Esophagus muscularis mucosa (tissue), 4 donors: ENCODE measurements at places on chromosomes 16 and 17.

DNA sequence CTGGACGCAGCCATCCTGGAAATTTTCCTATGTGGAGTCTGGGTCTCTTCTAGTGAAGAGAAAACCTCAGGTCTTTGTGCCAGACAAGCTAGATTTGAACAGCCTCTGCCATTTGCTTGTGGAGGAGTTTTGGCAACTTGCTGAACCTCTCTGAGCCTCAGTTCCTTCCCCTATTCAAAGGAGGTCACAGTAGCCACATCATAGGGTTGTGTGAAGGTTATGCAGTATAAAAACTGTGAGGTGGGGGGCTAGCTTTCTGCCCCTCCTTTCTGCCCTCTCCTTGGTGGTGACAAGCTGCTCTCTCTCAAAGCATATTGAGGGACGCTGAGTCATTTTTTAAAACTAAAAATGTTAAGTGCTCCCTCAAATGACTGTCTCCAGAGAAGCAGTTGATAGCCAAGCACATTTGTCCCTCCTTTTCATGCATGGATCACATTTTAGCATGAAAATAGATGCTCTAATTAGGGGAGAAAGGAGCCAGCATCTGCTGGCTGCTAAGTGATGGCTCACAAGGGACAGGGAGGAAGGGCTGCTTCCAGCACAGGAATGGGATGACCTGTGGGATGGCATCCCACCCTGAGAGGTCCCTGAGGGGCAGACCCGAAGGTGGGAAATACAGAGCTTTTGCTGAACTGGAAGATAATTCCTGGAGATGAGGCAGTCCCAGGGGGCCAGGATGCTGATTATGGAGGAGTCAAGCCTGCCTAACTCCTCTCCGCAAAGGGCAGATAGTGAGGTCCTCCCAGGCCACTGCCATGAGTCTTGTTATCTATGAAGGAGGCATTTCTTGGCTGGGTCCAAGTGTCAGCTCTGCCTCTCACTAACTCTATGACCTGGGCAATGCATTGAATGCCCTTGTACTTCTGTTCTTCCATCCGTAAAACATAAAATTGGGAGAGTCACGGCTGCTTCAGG, 218.8 kb downstream of the RAB11FIP4 start:
- no peak for DNase-seq

DNA sequence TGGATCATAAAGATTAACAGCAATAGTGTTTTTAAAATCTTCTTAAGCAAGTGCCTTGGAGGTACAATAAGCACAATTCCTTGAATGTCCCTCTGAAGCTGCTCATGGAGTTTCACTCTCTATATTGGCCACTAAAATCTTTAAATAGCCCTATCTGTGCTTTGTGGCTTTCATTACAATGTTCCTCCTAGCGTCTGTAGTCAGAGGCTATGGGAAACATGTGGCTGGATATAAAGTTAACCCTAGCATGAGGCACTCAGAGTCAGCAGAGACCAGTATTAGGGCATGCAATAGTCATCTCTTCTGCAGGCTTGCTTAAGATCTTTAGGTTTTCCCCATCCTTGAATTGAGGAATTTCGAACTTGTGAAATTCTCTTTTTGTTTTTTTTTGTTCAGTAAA, 668.2 kb downstream of the CDH11 start:
- DNase-seq: no peak

- no peak for DNase-seq
These were observed 21.4 kb downstream of the RPS6KB1 start for GRCh38 chr17:59914274-59914854.

DNA sequence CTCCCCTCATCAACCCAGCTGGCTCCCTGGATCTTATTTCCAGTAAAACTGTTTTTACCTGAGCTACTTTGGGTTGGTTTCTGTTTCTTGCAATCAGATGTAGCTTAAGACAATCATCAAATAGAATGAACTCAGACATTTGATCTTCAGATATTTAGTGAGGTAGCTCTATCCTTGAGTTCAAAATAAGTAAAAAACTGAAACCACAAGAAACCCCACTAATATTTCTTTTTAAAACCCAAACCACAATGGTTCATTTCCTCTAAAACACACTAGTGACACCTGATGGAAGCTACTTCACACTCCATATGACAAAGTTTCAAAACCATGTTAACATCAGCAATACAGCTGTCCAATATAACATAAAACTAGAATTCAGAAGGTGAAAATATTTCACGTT, 37.8 kb downstream of the CACNG1 start:
- DNase-seq: no peak

DNA sequence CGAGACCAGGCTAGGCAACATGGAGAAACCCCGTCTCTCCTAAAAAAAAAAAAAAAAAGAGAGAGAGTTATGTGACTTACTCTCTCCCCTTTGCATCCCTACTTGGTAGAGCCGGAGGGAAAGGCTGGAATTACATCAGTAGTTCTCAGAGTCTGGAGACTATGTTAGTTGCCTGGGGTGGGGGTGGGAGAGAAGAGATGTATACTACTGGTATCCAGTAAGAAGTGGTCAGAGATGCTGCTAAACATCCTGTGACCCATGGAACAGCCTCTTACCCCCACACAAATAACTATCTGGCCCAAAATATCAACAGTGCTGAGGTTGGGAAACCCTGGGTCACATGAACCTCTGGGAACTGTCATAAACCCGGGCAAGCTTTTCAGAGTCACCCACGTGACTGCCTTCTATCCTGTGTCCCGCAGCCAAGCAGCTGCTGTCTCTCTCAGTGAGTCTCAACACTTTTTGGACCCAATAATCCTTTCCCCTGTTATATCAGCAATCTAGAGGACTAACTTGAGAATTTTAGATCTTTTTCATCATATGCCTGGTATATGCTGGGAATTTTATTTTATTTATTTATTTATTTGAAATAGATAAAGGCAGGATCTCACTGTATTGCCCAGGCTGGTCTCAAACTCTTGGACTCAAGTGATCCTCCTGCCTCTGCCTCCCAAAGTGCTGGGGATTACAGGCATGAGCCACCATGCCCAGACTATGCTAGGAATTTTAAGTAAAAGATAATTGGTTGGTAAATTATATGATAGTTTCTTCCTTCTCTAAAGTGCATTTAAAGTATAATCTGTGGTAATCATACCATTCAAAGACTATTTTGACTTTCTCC, 8.7 kb downstream of the EIF1 start:
- peak; percentile 94 for DNase-seq

DNA sequence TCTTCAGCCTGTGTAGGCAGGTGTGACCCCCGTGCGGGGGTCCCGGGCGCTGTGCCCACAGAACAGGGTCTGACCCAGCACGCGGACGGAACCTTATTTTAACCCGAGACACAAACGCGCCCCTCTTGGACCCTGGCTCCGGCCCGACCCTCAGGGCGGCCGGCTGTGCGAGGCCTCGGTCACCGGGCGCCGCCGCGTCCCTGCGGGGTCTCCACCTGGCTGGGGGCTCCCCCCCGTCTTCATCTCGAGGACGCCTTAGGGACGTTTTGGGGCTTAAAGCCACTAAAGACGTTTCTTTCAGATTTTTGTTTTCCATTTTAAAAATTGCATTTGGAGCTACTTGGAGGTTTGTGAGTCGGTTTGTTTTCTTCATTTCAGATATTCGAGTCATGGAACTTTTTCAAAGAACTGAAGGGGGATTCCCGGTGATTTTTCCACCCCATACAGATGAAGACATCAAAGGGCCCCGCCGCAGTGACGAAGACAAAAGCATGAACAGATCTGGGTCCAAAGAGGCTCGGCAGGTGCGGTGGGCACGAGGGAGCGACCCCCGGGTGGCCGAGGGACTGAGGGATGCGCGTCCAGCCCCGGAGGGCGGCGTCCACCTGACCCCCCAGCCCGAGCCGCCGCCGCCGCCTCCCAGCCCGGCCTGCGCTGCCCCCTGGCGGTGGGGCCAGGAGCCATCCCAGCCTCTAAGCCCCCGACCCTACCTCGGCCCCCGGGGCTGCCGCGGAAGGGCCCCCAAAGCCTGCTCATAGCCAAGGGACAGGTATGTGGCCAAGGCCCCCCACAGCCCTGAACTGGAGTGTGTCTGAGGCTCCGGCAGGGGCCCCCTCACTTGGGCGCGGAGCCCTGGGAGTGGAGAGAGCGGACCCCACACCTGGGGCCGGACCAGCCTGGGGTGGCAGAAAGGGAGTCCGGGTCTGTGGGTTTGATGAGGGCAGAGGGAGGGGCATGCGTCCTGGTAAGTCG, 3.8 kb upstream of the CD7 start:
- no peak for DNase-seq

DNA sequence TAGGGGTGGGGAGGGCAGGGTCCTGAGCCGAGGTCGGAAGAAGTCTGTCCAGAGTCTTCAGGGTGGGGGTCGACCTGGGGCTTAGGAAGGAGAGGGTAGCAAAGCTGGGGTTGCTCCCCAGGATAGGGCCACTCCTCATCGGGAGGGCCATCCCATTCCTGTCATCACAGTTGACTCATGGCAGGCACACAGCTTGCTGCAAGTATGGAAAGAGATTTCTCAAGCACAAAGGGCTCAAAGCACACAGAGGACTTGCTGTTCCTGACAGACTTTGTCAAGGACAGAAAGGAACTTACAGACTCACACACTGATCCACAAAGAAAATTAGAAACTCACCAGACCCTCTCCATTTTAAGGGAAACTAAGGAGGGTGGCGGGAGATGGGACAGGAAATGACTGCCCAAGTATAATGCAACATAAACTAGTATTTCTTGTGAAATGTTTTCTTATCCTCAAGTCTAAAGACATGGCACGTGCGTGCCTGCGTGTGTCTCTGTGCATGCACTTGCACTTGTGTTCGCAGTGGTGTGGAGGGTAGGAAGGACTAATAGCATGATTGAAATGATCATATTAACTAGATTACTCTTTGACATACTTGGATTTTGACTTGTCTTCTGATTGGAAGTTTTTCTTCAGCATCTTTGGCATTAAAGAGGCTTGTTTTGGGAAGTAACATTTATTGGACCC, 2.4 kb downstream of the AOC2 start:
- DNase-seq: no peak

DNA sequence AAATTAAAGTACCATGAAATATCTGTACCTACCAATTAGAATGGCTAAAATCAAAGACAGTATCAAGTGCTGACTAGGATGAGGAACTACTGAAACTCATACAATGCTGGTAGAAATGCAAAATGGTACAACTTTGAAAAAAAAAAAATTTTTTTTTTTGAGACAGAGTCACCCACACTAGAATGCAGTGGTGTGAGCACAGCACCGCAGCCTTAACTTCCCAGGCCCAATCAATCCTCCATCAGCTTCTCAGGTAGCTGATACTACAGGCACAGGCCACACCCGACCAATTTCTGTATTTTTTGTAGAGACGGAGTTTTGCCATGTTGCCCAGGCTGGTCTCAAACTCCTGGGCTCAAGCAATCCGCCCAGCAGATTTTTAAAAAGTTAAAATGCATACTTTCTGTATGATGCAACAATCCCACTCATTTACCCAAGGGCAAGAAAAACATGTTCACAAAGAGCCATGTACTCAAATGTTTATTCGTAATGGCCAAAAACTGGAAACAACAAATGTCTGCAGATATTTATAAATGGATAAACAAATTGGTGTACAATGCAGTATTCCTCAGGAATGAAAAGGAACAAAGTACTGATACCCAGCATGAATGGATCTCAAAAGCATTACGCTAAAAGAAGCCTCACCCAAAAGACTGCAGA, 8.7 kb downstream of the SMURF2 start:
- DNase-seq: no peak

DNA sequence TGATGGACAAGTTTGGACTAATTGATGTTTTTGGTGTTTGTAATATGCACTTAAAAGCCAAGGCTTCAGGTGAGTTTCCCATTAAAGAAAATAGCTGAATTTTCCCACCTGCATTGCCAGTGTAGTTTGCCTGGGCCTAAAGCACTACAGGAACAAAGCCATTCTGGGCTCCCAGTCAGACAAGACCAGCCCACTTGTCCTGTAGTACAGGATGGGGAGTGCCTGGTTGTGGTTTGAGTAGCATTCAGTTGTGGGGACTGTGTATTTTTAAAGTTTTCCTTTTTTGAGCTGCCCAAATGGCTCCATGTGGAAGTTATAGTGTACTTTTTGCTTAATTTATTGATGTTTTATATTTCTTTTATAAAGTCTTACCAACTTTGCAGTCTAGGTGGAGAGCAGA, 91.7 kb downstream of the TANGO6 start:
- no peak for DNase-seq

GRCh38 chr16:1068451-1068850, 4.1 kb upstream of the SSTR5 start:
- DNase-seq: no peak

GRCh38 chr17:34252444-34253138, 2.5 kb upstream of the CCL2 start:
- DNase-seq: peak; percentile 99

GRCh38 chr16:7140899-7141298, 191.7 kb upstream of the RBFOX1 start:
- DNase-seq: no peak

DNA sequence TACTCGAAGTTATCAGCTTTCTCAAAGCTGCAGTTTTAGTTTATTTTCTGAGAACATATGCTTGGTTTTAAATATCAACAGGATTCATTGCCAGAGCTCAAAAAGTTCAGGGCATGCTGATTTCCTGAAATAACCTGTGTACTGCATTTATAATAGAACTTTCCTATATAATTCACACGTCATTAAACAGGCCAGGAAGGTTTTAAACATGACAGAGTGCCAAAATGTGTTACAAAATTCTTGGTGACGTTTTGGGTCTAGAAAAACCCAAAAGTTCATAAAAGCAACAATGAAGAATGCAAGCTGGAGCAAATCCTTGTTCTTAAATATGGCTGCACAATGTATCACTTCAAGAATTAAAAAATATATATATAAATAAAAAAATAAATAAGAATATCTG, 1139.1 kb downstream of the CDH11 start:
- DNase-seq: no peak

- no peak for DNase-seq
These were observed 2.1 kb downstream of the RPL23 start for GRCh38 chr17:38851434-38851833.

- DNase-seq: no peak
These were observed 25.2 kb downstream of the KLHL36 start for GRCh38 chr16:84673561-84673960.

DNA sequence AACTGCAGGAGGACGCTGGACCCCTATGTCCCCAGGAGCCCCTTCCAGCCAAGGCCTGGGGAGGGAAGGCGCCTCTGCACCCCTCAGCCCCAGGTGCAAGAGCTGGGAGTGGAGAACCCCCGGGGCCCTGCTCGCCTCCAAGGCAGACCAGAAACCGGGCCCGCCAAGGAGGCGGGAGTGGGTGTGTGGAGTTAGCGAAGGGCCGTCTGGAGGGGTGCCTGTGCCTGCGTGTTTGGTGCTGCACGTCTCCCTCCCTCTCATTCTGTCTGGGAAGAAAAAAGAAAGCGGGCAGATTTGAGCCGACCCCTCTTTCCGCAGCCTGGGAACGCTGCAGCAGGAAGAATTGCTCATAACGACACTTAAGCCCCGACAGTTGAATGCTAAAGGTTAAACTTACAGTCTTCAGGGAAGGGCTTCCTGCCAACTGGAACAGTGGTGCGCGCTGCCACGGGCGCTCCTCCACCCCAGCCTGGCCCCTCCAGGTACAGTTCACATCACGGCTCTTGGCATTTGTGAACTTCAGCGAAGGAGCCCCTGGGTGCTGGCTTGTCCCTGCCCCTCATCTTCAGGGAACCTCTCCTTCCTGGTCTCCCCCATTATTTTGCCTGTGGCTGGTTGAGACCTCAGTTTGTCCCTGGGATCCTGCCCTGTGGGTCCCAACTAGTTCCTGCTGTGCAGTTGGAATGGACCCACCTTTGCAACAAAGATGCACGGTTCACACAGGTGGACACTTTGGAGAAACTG, 19.2 kb upstream of the ZFHX3 start:
- no peak for DNase-seq

- DNase-seq: no peak
These were observed 4.8 kb upstream of the GAA start for GRCh38 chr17:80096561-80097021.

- DNase-seq: no peak
These were observed 128.0 kb upstream of the PLCG2 start for GRCh38 chr16:81650982-81651562.
